Occipital lobe (tissue), 3 donors: ENCODE measurements at places on chromosomes 6 and 20. TPM values are rescaled to one million over a fixed set of nuclear protein-coding genes. Genes with fewer than 3 reads are reported as not detected.

Gene ZNF184
- total RNA-seq = 30.3 TPM

Gene CCN2
- 6.9 TPM for total RNA-seq

Gene CST7
- total RNA-seq = 0.31 TPM

Gene ARMH2
- total RNA-seq = not detected

Gene PLA2G7
- 4.1 TPM for total RNA-seq

Gene ZNF165
- 0.62 TPM for total RNA-seq

Gene SLC22A7
- 0.31 TPM for total RNA-seq

Gene ANGPT4
- not detected for total RNA-seq

Gene ZSCAN31
- 16.5 TPM for total RNA-seq

Gene CTAGE9
- total RNA-seq = not detected

Gene TENT5A
- 3.4 TPM for total RNA-seq

Gene PRSS16
- not detected for total RNA-seq

Gene SLC17A2
- total RNA-seq = not detected

Gene TRIM31
- total RNA-seq = not detected

Gene COMMD7
- 24.2 TPM for total RNA-seq

Gene PTGIS
- total RNA-seq = 10.8 TPM

Gene IPCEF1
- 29.5 TPM for total RNA-seq

Gene GPLD1
- total RNA-seq = 12.6 TPM

Gene NKX2-4
- total RNA-seq = not detected

Gene NHLRC1
- total RNA-seq = 2.8 TPM

Gene LIN28B
- total RNA-seq = 0.16 TPM

Gene GTPBP2
- total RNA-seq = 33.5 TPM

Gene PGC
- not detected for total RNA-seq

Gene SLCO4A1
- total RNA-seq = 1.6 TPM

Gene TUBB1
- total RNA-seq = 0.47 TPM

Gene ADGRB3
- total RNA-seq = 179 TPM

Gene MARCKS
- 337 TPM for total RNA-seq

Gene CRISP3
- 0.16 TPM for total RNA-seq

Gene GRM1
- 22.3 TPM for total RNA-seq

Gene CYP39A1
- total RNA-seq = 2.3 TPM

Gene ZNF292
- total RNA-seq = 177 TPM

Gene RNF182
- total RNA-seq = 73.6 TPM

Gene HINT3
- 81.1 TPM for total RNA-seq

Gene ID4
- total RNA-seq = 132 TPM

Gene SLX4IP
- 7.5 TPM for total RNA-seq

Gene PTCRA
- not detected for total RNA-seq

Gene BPI
- total RNA-seq = not detected

Gene CCN5
- not detected for total RNA-seq

Gene PPIL6
- total RNA-seq = 41.5 TPM

Gene C20orf141
- total RNA-seq = not detected

Gene CDC40
- 28.2 TPM for total RNA-seq

Gene TRDN
- 0.94 TPM for total RNA-seq

Gene SLC24A3
- 17.8 TPM for total RNA-seq

Gene ENPP3
- 0.47 TPM for total RNA-seq

Gene OR2B6
- not detected for total RNA-seq

Gene BPIFB2
- total RNA-seq = 0.31 TPM

Gene TNFRSF6B
- not detected for total RNA-seq

Gene GSTA1
- total RNA-seq = 0.31 TPM
